ENCODE measurements at places on chromosomes 7 and 10. TPM values are rescaled to one million over a fixed set of nuclear protein-coding genes. Genes with fewer than 3 reads are reported as not detected.

Gene OLAH
- not detected for total RNA-seq

Gene CHPF2
- total RNA-seq: 46.7 TPM

Gene ASB4
- total RNA-seq: not detected

- DNase-seq: peak; percentile 9
Measured at GRCh38 chr7:121575194-121575765, 179.2 kb upstream of the FAM3C start.

All from fibroblast of lung (primary cell).